Stimulated activated CD4-positive, alpha-beta T cell treated with anti-CD3 and anti-CD28 coated beads, Interleukin-12 subunit alpha, Interleukin-12 subunit beta, amount 100 ng/mL, for 48 hours (primary cell): ENCODE measurements at places on chromosomes 13 and 19.

GRCh38 chr19:6272913-6273600 lies 6.7 kb downstream of the MLLT1 start:
- no peak for DNase-seq

- DNase-seq = no peak
Observed at GRCh38 chr13:98632961-98633360, 56.1 kb upstream of the STK24 start.

GRCh38 chr19:17266589-17266974 lies 661 bp upstream of the BABAM1 start:
- no peak for DNase-seq

DNA sequence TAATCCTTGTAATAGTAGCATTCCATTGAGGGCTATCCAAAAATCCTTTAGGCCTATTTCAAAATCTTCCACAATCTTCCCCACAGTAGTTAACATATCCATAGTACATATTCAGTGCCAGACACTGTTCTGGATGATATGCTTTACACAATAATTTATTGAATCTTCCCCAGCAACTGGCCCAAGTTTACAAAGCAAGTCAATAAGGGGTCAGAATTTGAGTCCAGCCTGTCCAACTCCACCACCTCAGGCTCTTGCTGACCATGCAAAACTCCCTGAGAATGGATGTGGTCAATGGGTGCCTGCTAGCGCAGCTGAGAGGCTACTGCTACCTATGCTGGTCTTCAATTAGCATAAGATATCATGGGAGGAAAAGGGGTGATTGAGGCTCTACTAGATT lies 529.6 kb downstream of the FGF9 start:
- no peak for DNase-seq

- DNase-seq = peak; percentile 70
Observed at GRCh38 chr19:42440357-42441048, 2.2 kb downstream of the CXCL17 start.

GRCh38 chr13:100633461-100633860 lies 41.1 kb downstream of the TMTC4 start:
- no peak for DNase-seq

DNA sequence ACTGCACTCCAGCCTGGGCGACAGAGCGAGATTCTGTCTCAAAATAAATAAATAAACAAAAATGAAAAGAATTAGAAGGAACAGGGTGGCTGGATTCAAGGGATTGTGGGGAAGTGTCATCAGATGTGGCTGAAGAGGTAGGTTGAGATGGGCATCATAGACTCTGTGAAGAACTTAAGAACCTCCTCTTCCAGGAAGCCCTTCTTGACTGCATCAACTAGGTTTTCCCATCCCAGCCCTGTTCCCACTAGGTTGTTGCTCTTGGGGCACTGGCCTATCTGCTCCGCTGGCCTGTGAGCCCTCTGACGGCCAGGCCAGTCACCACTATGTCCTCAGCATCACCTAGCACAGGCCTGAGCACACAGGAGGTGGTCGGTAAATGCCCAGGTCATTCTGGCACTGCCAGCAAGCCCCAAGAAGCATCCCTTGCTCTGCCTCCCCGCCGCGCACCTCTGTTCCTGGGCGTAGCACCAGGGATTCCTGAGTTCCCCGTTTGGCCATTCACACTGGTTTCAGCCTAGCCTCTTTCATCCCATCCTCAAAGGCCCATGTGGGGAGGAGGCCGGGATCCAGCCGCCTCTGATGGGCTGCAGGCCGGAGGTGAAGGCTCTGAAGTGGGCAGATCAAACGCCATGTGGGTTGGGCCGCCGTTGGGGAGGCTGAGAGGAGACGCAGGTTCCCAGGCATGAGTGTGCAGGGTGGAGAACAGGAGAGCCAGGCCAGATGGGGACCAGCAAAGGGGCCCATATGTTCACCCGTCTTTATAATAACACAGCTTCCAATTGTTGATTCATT lies 27.6 kb upstream of the SLC1A5 start:
- DNase-seq = no peak

DNA sequence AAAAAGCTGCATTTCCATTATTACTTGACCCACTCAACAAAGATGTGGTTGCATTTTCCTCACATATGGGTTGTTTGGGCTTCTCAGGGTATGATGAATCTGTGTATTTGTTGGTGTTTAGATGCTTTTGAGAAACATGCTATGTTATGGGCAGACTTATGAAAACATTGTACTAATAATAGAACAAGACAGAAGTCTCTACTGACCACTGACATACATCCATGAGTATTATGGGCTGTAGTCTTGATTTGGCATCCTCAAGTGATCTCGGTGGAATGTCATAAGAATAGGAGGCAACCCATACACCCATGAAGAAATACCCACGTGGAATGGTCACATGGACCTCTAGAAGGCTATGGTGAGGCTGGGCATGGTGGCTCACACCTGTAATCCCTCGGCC lies 36.3 kb upstream of the ABCC4 start:
- DNase-seq = no peak

- DNase-seq = no peak
Observed at GRCh38 chr13:98923641-98924397, 54.0 kb downstream of the DOCK9 start.

- DNase-seq = no peak
Observed at GRCh38 chr13:79212064-79212619, 193.9 kb downstream of the RBM26 start.

DNA sequence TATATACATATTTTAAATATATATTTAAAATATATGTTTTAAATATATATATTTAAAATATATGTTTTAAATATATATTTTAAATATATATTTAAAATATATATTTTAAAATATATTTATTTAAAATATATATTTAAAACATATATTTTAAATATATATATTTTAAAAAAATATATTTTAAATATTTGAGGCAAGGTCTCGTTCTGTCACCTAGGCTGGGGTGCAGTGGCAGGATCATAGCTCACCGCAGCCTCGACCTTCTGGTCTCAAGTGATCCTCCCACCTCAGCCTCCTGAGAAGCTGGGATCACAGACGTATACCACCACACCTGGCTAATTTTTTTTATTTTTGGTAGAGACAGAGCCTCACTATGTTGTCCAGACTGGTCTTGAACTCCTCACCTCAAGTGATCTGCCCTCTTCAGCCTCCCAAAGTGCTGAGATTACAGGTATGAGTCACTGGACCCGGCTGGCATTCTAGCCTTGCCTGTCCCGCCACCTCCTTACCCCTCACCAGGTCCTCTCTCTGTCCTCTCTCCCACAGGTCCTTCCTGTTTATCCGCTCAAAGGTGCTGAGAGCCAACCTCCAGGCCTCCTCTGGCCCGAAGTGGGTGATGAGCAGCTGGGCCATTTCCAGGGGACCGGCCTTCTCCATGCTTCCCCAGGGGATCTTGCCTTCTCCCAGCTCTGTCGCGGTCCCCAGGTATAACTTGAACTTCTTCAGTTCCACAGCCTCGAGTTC lies 564 bp downstream of the NLRP12 start:
- no peak for DNase-seq

DNA sequence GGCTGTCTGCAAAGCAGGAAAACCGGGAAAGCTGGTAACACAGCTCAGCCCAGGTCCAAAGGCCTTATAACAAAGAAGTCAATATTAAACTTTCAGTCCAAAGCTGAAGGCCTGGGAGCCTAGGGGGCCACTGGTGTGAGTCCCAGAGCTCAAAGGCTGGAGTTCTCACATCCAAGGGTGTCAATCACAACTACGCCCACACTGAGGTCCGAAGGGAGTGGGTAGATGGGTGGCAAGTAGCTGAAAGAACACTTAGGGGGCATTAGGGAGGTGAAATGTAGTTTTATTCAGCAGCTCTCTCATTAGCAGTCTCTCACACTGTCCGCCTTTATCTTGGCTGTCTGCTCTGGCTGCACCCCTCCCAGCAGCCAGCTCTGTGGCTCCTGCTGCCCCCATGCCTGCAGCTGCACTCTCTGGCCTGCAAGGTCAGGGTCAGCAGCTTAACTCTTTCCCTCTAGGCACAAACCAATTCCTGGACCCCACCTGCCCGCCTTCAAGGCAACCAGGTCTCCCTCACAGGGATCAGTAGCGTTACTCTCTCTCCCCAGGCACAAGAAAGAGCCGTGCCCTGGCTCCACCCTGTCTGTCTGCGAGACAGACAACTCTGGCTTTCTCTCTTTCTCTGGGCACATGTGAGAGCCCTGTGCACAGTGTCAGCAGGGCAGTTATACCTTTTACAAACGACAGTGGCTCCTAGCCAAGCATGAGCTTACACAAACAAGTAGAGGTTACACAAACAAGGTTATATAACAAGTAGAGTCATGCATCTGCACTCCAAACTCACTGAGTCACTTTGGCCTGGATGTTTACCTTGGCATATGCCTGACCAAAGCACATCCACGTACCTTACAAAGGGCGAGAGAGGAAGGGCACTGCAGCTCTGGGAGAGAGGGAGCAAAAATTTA lies 249.4 kb upstream of the PCDH20 start:
- DNase-seq = no peak

DNA sequence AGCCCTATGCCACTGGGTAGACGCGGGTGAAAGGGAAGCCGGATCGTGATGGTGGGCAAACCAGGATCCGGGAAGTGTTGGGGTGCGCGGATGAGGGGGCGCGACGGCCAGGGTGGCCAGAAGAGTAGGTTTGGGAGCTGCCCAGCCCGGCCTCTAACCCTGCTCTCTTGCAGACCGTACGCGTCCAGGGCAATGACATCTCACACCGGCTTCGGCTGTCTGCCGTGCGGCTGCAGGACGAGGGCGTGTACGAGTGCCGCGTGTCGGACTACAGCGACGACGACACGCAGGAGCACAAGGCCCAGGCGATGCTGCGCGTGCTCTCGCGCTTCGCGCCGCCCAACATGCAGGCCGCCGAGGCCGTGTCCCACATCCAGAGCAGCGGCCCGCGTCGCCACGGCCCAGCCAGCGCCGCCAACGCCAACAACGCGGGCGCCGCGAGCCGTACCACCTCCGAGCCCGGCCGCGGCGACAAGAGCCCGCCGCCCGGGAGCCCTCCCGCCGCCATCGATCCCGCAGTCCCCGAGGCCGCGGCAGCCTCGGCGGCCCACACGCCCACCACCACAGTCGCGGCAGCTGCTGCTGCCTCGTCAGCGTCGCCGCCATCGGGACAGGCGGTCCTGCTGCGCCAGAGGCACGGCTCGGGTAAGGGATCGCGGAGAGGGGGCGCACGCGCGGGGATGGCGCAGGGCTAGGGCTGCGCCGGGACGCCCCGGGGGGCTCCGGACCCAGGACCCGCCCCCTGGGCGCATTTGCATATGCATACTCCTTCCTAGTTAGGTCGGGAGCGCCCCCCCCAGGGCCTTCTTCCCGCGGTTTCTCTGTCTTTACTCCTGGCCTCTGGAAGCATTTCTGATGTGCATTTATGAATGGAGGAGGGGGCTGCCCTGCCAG lies 4.1 kb downstream of the VSTM2B start:
- no peak for DNase-seq

DNA sequence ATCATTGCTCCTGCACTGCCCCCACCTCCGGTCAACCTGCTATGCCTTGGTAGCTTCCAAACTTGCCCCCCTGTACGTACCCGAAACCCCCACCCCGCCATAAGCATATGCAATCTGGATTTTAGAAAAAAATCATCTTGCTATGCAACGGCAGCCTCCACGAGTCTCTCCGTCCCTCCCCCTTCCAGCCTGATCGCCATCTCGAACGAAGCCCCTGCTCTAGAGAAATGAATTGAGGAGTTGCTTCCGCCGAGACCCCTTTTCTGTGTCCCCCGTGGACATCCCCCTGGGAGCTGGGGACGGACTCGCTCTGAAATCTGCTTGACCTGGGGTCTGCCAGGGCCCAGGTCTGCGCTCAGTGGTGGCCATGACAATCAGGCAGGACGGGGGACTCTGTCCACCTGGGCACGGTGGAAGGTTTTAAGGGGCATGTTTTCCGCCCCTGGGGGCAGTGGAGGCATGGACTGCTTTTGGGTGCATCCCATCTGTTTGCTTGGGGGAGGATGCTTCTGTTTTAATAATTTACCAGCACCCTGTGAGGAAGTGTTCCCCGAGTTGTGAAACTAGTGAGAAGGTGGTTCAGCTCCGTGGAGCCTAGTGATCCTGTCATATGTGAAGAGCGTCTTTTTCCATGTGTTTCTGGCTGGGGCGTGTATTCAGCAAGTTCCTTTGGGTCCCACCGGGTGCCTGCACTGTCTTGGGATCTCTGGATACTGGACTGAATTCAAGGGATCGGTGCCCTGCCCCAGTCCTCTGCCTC lies 1.0 kb downstream of the KDM4B start:
- DNase-seq = no peak

- DNase-seq = no peak
Observed at GRCh38 chr13:45468635-45469034, 3.9 kb downstream of the COG3 start.

GRCh38 chr13:24651718-24652345 lies 28.4 kb upstream of the ATP12A start:
- DNase-seq = no peak

GRCh38 chr19:10460714-10461046 lies 40.3 kb downstream of the PDE4A start:
- no peak for DNase-seq

- DNase-seq = no peak
Observed at GRCh38 chr13:32600890-32601289, 14.6 kb downstream of the PDS5B start.

- DNase-seq = peak; percentile 82
Observed at GRCh38 chr19:14450168-14450874, 17.2 kb downstream of the PKN1 start.

DNA sequence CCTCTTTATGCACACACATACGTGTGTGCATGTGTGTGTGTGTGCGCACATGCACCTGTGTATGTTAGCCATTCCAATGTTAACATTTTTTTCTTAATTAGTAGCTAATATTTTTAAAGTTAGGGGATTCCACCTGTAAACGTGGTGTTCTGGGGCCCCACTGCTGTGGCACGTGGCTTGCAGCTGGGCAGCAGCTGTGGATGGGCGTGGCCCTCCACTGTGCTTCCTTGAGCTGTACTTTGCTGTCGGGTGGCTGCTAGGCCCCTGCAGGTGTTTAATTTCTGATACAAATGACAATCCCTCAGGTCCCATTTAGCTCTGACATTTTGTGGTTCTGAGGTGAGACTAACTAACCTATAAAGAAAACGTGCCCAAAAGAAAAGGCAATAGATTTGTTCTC lies 58.9 kb upstream of the GJB6 start:
- DNase-seq = no peak

DNA sequence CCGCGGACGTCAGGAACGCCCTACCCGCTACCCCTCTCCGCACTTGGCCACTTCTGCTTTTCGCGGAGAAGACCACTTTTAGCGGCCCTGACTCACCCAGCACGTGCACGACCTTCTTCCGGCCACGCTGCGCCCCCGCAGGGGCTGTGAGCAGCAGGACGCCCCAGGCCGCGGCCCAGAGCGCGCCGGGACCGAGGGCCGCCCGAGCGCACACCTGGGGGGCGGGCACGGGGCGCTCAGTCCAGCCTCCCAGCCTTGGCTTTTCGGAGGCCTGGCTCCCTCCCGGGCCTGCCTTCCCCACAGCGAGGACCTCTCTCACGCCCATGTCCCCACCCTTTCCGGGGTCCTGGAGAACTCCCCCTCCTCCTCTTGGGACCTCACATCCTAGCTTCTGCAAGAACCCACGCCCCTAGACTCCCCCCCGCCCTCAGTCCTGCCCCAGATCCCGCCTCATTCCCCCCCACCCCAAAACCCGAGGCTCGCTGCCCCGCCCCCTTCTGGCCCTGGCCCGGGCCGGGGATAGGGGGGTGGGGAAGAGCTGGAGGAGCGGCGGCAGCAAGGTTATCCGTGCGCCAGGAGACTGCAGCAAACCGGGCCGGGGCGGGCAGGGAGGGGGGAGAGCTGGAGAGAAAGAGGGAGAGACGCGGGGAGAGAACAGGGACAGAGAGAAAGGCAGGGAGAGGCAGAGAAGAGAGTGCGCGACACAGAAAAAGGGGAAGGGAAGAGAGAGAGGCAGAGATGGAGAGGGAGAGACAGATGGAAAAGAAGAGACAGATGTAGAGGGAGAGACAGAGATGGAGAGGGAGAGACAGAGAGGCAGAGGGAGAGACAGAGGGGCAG lies 11.5 kb downstream of the TM6SF2 start:
- no peak for DNase-seq
